Neuronal stem cell (in vitro differentiated cells): ENCODE measurements at places on chromosomes 6 and 20.
A peak's percentile ranks its signal among the peaks of the same experiment; 100 is the strongest.

DNA sequence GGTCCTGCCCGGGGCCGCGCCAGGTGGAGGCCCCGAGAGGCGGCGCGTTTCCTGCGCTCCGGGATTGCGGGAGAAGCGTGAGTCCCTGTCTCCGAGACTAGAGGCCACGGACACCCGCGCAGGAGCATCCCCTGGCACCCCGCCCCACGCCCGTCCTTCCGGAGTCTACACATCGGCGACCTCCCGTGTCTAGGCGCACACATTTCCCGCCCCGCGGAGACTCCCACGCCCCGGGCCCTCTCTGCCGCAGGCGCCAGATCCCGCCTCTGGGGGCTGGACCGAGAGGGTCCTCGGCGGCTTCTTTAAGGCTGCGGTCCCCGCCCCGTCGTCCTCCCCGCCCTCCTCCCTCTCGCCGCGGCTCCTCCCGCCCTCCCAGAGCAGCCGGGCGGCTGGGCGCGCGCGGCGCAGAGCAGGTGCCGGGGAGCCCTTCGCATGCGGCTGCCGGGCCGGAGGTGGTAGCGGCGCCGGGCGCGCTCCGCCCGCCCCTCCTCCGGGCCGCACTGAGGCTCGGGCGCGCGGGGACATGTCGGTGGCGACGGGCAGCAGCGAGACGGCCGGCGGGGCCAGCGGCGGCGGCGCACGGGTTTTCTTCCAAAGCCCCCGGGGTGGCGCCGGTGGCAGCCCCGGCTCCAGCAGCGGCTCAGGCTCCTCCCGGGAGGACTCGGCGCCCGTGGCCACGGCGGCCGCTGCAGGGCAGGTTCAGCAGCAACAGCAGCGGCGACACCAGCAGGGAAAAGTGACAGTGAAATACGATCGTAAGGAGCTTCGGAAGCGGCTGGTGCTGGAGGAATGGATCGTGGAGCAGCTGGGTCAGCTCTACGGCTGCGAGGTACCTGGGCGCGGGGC is at the start of gene PPP1R14C:
PPP1R14C (plus strand) TSS at position 375 of the 846 bp plus-strand sequence; CDS start at position 524, 149 bp downstream.
- peak; percentile 58 for DNase-seq

DNA sequence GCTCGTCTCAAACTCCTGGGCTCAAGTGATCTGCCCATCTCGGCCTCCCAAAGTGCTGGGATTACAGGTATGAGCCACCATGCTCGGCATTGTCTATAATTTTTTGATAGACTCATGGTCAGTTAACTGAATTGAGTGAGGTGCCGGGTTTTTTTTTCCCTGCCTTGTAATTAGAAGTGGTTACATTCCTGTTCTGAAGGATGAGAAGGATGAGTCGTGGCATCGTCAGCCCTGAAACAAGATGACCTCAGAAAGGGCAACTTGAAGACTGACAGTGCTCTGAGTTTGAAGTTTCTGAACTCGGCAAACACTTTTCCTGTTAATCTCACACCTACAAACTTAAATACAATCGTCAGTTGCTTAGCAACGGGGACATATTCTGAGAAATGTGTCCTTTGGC is 158.7 kb upstream of the PDE10A start:
- DNase-seq, result no peak

GRCh38 chr6:5582762-5583161 is 321.4 kb downstream of the FARS2 start:
- DNase-seq, result no peak

- DNase-seq, result no peak
Observed at GRCh38 chr6:39335780-39336545, 13.5 kb upstream of the KCNK16 start.

DNA sequence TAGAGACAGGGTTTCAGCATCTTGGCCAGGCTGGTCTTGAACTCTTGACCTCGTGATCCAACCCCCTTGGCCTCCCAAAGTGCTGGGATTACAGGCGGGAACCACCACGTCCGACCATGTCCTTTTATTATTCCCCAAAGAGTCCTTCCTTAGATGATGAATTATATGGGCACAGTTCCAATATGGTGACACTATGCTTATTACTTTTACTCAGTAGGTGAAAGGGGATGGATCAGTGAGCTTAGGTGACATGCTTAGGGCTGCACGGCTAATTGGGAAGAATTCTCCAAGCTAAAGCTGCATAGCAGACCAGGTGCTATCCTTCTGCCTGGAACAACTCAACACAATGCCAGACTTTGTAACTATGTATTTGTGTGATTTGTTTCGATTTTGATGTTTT is 38.2 kb upstream of the TFAP2C start:
- no peak for DNase-seq

DNA sequence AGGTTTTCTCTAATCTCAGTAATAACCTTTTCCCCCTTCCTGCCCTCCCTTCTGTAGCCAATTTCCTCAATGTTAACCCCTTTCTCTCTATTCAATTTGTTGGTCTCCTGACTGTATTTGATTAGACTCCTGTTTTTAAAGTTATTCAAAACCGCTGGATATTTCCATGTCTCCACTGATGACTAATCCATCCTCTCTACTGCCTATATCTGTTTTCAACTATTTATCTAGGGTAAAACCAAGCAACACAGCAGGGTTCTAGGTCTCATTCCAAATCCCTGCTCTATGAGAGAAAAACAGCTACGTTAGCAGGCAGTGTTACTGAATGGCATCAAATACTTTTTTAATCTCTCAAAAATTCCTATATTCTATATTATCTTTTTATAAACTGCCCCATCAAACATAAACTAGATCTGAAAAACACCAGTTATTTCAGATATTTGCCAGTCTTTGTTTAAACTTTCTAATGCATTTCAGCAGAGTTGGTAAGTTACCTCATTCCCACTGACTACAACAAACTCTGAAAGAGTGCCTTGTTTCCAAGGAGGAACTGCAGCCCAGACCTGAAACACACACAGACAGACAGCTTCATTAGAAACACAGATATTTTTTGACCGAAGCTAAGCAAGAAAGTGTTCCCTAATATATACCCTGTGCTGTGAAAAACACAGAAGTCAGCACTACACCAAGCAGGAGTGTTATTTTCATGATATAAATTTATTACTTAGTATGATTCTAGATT is 8.2 kb downstream of the RTN4IP1 start:
- no peak for DNase-seq
